ENCODE measurements at places on chromosomes 3 and 15.

GRCh38 chr3:30103186-30103585 lies 503.2 kb upstream of the TGFBR2 start:
- no peak for DNase-seq

DNA sequence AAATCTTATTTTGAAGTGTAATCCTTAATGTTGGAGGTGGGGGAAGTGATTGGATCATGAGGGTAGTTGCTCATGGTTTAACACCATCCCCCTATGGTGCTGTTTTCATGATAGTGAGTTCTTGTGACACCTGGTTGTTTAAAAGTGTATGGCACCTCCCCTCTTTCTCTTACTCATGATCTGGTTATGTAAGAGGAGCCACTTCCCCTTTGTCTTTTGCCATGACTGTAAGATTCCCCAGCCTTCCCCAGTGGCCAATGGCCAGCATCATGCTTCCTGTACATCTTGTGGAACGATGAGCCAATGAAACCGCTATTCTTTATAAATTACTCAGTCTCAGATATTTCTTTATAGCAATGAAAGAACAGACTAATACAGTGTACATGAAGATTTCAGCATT lies 39.8 kb upstream of the GMNC start:
- no peak for DNase-seq

- no peak for DNase-seq
Observed at GRCh38 chr3:38526792-38527191, 30.7 kb downstream of the EXOG start.

GRCh38 chr3:124419303-124419702 lies 310.9 kb upstream of the UMPS start:
- no peak for DNase-seq

GRCh38 chr15:29885183-29885582 lies 62.9 kb upstream of the TJP1 start:
- no peak for DNase-seq

DNA sequence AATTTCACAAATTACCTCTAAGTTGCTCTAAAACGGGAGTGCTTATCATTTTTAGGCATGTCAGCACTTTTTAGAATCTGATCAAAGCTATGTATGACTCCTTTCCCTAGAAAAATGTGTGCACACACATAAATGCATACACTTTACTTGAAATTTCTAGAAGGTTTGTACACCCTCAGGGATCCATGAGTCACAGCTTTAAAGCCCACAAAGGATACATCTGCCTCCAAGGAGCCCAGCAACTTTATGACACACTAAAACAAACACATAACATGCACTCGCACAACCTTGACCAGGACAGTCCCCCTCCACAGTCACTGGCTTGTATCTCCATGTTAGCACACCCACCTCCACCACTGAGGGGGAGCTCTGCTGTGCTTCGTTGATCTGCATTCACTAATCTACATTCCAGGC lies 722.0 kb upstream of the CFAP20DC start:
- no peak for DNase-seq

DNA sequence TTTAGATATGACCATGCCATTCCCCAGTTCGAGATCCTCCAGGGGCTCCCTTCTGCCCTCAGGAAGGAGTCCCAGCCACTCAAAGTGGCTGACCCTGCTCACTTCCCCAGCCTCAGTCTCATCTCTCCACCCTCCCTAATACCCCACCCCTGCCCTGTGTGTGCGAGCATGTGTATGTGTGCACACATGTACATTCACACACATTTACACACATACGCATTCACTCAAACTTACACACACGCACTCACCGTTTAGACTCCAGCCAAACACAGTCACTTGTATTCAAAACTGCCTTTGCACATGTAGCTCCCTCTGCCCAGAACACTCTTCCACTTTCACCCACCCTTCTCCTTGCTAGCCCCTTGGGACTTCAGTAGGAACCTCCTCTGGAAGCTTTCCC lies 11.4 kb downstream of the PLA2G4E start:
- DNase-seq, result no peak

DNA sequence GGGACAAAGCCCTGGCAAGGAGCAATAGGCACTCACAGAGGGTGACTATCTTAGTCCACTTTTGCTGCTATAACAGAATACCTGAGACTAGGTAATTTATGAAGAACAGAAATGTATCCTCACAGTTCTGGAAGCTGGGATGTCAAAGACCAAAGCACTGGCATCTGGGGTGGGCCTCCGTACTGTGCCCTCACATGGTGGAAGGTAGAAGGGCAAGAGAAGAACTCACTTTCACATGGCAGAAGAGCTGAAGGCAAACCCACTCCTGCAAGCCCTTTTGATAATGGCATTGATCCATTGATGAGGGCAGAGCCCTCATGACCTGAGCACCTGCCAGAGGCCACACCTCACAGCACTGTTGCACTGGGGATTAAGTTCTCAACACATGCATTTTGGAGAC lies 173.4 kb upstream of the C2CD4B start:
- no peak for DNase-seq

DNA sequence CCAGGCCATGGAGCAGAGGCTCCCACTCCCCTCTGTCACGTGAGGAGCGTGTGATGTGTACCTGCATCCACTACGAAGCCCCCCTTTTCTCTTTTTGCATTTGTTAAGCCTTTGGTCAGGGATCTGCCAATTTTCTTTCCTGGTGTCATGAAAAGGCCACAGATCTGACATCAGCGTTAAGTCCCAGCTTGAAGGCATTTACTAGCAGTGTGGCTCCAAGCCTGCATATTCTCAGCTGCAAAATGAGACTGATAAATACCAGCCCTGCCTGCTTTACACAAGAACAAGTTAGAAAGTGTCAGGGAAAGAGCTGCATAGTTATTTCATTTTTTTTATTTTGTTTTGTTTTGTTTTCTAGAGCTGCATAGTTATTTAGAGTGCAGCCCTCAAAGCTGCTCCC lies 2.3 kb upstream of the ANKRD63 start:
- no peak for DNase-seq

- DNase-seq, result no peak
Observed at GRCh38 chr3:115595611-115596275, 27.6 kb upstream of the GAP43 start.

DNA sequence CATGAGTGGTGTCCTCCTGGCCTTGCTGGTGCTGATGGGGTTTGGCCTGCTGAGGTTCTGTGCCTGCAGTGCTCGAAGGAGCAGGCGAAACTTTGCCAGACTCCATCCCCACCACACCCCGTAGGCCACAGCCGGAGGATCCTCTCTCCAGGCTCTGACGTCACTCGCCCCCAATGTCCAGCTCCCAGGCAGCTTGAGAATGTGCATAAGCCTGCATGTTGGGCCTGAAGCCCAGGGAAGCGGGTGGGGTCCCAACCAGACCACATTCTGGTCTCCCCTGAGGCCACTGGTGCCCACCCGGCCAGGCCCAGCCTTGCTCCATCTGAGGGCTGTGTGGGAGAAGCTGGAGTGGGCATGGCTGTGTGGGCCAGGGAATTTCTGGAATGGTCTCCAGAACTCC lies 109.8 kb downstream of the ASB7 start:
- DNase-seq, result no peak

GRCh38 chr15:50318697-50319096 lies 36.3 kb downstream of the GABPB1 start:
- DNase-seq, result no peak

GRCh38 chr3:183502237-183503181 lies 53.0 kb downstream of the KLHL6 start:
- DNase-seq, result no peak

GRCh38 chr3:5787861-5788488 lies 600.5 kb downstream of the EDEM1 start:
- DNase-seq, result no peak

DNA sequence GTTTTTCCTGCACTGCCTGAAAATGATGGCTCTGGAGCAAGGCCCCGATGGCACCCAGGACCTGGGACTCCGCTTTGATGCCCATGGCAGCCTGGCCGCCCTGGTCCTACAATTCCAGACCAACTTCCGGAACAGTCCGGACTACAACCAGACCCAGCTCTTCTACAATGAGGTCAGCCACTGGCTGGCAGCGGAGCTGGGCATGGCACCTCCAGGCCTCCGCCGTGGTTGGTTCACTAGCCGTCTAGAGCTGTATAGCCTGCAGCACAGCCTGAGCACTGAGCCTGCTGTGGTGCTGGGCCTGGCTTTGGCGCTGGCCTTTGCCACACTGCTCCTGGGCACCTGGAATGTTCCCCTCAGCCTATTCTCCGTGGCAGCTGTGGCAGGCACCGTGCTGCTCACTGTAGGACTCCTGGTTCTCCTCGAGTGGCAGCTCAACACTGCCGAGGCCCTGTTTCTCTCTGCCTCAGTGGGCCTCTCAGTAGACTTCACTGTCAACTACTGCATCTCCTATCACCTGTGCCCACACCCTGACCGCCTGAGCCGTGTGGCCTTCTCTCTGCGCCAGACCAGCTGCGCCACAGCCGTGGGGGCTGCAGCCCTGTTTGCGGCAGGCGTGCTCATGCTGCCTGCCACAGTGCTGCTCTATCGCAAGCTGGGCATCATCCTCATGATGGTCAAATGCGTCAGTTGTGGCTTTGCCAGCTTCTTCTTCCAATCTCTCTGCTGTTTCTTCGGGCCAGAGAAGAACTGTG lies 10.9 kb downstream of the DISP2 start:
- DNase-seq, result no peak

GRCh38 chr3:38516669-38517068 lies 20.5 kb downstream of the EXOG start:
- DNase-seq, result no peak

DNA sequence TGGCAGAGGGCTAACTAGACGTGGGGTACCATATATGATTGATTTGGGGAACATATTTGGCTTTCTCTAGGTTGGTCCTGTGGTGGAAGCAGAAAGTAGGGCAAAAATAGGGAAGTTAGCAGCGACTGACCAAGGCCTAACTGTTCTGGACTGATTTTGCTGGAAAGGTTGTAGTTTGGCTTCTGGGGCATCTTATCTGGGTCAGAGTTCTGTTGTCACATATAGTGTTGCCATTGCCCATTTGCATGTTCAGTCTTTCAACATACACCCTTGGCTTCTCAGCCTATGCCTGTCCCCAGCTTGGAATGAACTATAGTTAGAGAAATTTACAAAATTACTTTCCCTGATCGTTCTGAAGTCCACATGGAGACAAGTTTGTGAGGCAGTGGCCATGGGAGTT lies 426.5 kb downstream of the TBC1D5 start:
- DNase-seq, result no peak

DNA sequence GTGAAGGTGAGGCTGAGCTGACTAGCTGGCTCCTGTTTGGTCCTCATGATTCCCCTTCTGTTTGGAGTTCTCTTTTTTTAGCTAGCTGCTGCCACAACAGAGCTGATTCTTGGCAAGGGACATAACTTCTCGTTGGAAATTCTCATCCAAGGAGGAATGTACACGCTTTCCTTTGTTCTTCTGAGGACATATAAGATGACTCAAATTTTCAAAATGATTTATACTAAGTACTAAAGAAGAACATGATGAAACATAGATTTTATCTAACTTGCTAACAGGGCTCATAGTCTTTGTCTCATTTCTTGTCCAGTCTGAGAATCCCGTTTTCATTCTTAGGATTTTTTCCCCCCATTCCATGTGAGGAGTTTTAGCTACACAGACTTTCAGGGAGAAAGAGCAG lies 2.9 kb upstream of the TFG start:
- DNase-seq, result no peak

GRCh38 chr3:5275529-5275928 lies 88.0 kb downstream of the EDEM1 start:
- DNase-seq, result no peak

DNA sequence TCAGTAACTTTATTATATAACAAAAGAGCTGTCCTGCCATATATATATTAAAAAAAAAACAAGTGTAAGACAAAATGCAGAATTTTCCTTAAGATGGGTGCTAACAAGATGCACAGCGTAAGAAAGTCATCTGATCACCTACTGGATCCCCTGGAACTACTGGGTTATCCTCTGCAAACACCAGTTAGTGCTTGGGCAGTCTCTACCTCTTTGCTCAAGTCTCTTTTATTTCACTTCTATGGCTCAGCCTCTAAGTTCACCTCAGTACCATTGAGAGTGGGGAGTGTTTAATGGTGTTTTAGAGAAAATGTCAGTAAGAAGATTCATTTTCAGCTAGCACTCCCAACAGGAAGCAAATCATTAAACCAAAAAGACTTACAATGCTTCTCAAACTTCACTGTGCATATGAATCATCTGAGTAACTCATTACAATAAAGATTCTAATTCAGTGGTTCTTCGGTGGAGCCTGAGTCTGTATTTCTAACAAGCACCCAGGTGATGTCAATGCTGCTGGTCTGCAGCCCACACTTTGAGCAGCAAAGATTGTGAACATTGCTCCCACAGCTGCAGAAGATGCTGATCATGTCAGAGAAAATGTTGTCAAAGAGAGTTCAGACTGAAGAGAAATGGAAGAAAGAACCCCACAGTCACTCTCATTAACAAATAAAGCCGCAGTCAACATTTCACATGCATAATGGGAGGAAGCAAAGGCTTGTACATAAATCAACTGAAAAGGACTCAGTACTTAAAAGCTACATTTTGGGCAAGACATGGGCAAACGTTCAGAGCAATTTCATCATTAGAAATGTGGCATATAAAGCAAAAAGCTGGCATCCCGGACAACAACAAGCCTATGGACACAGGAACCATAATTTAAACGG lies 227.1 kb upstream of the ATP11B start:
- no peak for DNase-seq

DNA sequence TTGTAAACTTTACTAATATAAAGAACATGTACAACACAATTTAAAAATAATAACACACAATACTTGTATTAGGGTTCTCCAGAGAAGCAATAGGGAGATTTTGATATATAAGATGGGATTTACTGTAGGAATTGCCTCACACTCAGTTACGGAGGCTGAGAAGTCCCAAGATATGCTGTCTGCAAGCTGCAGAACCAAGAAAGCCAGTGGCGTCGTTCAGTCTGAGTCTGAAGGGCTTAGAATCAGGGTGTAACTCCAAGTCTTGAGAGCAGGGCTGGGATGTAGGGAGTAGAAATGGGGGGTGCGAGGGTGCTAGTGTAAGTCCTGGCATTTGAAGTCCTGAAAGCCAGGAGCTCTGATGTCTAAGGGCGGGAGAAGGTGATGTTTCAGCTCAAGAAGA lies 206.6 kb upstream of the HES1 start:
- DNase-seq, result no peak

DNA sequence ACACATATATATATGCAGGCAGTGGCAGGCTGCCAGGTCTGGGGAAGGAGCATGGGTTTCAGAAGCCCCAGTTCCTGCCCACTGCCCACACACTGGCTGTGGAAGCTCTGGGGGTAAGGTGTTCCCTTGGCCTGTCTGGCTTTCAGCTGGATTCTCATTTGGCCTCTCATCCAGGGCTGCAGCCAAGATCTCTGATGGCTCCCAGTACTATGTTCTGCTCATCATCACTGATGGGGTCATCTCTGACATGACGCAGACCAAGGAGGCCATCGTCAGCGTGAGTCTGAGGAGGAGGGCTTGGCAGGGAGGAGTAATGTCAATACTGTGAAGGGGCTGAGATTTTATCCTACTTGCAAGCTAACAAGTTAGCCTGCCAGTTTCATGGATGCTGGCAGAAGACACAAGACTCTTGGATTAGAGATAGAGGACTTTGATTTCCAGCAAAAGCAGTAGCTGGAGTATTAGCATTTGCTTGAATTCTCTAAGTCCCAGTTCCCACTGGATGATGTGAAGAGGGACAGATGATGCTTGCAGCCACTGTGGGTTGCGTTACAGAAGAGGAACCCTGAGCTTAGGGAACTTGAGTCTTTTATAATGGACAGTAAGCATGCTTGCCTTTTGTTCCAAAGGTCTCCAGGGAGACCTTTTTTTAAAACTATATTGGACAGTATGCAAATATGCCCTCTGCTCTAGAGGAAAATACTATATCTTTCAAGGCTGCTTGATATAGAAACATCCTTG lies 5.6 kb upstream of the BRPF1 start:
- no peak for DNase-seq

All from DND-41 (cell line).